Stimulated activated CD4-positive, alpha-beta T cell treated with anti-CD3 and anti-CD28 coated beads, Interleukin-4, amount 100 ng/mL, for 4 hours (primary cell): ENCODE measurements at places on chromosomes 12 and 14.

GRCh38 chr14:70094631-70095030 lies 94.1 kb downstream of the SLC8A3 start:
- DNase-seq: no peak

DNA sequence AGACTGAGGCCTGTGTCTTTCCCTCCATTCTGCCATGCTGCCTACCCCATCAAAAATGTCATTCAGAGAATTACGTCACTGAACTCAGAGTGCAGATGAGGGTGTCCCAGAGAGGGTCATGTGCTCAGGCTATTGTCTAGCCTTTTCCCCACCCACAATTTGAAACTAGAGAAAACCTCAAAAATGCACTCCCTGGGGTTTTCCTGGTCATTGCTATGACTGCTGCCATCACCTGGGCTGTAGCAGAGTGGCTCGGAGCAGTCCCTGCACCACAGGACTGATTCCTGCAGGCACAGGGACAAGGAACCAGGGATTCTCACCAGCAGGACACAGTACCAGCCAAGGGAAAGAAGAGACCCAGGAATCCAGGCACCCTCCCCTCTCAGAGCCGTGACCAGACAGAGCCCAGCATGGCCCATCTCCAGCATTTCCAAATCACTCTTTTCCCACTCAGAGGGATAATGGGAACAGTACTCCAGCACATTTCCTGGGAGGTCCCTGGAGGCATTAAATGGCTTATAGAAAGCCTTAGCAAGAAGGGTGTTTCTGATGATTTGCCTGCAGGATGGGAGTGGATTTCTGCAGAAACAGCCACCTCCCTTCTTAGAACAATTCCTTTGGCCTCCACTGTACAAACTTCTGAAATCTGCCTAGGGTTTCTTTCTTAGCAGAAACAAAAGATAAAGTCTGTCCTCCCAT lies 45.9 kb downstream of the VWF start:
- DNase-seq: no peak

DNA sequence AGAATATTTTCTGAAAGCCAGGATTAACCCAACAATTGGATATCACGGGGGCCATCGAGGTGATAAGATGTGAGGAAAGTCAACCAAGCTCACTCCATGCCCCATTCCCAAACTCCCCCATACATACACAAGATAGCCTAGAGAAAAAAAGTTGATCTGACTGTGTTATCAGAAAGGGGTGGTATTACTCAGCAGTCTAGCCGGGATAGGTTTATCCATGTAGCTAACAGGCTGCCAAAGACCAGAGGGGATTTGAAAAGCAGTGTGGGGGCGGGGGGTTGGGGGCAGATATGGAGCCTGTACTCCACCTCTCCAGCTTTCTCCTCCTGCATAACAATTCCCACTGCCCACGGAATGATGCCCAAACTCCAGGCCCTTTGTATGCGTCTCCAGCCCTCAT lies 13.2 kb upstream of the MAP1LC3B2 start:
- no peak for DNase-seq

DNA sequence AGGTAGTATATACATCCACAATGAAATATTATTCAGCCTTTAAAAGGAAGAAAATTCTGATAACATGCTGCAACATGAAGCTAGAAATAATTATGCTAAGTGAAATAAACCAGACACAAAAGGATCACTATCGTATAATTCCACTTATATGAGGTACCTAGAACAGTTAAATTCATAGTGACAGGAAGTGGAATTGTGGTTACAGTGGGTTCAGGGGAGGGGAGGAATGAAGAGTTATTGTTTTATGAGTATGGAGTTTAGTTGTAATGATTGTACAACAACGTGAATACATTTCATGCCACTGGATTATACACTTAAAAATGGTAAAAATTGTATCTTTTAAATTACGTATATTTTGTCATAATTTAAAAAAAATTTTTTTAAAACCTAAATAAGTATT lies 21.0 kb downstream of the EEA1 start:
- no peak for DNase-seq

GRCh38 chr12:24709216-24709615 lies 239.7 kb downstream of the BCAT1 start:
- no peak for DNase-seq

GRCh38 chr12:31922341-31923062 lies 36.7 kb upstream of the RESF1 start:
- DNase-seq: no peak

DNA sequence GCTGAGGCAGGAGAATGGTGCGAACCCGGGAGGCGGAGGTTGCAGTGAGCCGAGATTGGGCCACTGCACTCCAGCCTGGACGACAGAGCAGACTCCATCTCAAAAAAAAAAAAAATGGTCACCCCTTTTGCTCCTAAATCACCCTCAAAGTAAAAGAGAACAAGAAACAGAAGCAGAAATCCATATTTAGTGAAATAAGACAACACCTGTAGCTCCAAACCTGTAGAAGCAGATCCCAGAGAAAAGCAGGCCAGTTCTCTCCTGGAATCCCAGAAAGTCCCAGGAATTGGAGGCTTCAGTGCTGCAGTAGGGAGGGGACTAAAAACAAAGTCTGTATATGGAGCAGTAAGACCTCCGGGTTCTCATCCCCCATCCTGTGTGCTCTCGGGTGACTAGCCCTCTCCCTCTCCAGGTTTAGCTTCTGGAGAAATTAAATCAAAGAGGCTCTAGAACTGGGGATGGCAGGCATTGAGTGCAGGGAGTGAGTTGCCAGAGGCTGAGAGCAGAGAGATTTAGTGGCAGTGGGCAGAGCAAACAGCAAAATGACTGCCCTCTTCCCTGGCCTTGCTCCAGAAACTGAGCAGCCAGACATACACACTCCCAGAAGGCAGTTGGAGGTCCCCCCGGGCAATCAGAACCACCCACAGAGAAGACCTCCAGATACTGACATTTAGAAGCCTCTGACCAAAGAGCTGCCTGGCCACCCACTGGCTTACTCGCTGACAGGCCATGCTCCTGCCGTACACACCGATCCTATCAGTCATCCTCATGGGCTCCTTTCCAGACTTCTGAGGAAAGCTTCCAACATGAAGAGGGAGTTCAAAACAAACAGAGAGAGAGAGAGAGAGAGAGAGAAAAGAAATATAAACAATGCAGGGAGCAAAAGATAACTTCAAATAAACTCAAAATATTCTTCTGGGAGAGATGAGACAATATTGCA lies 6.3 kb upstream of the MLXIP start:
- no peak for DNase-seq

GRCh38 chr14:74921987-74922751 lies 891 bp downstream of the RPS6KL1 start:
- no peak for DNase-seq

GRCh38 chr14:69153152-69153872 lies 393 bp upstream of the DCAF5 start:
- peak; percentile 92 for DNase-seq

GRCh38 chr14:89276424-89276975 lies 140.5 kb downstream of the FOXN3 start:
- DNase-seq: peak; percentile 20

GRCh38 chr12:46100551-46101484 lies 110.4 kb upstream of the SCAF11 start:
- DNase-seq: no peak

- no peak for DNase-seq
These were observed 113.2 kb downstream of the ERC1 start for GRCh38 chr12:1104088-1104800.

GRCh38 chr12:70876952-70877351 lies 43.6 kb downstream of the PTPRR start:
- no peak for DNase-seq

DNA sequence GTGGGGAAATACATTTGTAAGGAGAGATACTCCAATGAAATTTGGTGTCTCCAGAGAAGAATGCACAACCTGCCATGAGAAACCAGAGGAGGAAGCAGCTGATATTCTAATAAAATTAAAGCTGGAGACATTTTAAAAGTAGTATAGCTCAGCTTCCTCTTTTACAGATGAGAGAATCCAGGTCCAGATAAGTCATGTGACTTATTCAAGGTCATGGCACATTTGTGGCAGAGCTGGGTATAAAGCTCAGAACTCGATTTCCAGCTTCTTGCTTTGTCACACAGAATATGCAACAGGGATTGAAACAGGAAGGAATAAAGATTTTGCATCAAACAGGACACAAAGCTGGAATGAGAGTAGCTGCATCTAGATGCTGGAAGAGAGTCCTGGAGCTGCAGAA lies 174.8 kb downstream of the EMP1 start:
- DNase-seq: no peak

DNA sequence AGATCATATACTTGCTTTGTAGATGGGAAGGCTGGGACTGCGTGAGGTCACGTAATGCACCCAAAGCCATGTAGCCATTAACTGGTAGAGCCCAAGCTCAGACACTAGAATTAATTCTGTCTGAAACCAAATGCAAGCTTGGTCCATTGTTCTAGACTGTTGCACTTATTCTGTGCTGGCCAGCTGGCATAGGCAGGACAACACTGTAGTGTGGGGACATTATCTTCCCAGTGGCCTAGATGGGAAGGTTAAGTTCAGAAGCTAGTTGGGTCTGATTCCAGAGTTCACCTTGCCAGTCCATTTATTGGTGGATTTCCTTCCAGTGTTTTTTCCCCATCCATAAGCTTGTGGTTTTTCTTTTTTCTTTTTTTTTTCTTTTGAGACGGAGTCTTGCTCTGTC lies 39.1 kb downstream of the KLC1 start:
- no peak for DNase-seq

GRCh38 chr14:77306851-77307496 lies 13.7 kb downstream of the POMT2 start:
- no peak for DNase-seq

GRCh38 chr12:62128175-62128975 lies 131.8 kb upstream of the USP15 start:
- no peak for DNase-seq

- no peak for DNase-seq
These were observed 23.1 kb downstream of the PPTC7 start for GRCh38 chr12:110560048-110560447.

DNA sequence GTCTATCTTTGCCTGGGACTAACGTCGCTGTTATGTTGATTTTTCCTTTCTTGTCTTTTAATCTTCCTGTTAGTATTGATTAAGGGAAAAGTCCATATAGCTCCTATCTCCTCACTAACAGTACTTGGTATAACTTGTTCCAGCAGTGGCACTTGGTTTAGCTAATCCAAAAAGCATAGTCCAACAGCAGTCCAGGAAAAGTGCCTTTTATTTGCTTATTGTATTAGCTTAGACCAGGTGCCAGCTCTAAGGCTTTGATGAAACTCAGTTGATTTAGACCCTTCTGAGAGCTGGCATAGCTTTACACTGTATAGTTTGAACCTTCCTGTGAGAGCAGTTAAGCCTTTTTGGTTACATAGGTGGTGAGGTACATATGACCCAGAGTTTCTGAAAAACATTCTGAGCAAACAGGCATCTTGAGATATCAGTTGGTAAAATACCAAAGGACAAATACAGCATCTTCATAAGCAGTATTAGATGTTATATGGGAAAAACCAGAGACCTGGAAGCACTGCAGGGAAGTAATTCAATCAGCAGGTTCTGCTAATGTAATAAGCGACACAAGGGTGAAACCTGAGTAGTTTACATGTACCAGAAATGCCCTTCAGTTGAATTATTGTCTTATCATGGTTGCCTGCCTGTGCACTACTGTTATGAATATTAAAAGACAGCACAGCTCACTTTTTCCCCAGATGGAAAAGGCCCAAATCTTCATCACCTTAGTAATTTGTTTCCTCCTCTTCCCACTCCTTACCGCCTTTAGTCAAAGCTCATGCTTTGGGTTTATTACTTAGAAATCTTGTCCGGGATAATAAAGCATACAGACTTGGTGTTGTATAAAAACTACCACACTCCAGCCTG lies 13.0 kb downstream of the PELI2 start:
- DNase-seq: no peak

DNA sequence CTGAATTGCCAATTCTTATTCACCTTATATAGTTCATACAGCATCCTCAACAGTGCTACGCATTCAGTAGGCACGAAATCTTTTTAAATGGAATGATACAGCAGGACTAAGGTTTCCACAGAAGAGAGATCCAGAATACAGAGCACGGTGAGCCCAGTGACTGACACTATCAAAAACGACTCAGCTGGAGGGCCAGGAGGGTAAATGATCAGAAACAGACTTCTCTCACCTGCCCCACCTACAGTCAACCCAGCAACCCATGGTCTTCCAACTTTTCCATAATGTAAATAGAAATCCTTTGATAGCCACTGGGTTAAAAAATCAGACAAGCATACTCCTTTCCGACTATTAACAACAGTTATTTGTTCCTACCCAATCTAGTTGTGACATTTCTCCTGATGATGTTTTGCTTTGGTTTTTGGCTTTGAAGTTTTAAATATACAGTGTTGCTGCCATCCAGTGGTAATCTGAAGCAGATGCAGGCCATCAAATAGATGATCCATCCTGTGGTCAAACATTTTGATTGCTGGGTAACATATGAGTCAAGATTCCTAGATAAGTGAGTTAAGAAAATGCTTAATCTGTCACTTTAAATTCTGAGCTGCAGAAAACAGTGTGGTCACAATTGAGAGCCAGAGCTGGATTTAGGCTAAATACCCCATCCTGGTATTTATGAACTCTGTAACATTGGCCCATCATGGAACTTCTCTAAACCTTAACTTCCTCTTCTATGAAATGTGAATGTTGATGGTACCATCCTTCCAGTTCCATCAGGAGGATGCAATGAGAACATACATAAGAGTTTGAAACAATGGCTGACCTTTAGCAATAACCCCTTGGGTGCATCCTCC lies 42.0 kb downstream of the GPHB5 start:
- no peak for DNase-seq

DNA sequence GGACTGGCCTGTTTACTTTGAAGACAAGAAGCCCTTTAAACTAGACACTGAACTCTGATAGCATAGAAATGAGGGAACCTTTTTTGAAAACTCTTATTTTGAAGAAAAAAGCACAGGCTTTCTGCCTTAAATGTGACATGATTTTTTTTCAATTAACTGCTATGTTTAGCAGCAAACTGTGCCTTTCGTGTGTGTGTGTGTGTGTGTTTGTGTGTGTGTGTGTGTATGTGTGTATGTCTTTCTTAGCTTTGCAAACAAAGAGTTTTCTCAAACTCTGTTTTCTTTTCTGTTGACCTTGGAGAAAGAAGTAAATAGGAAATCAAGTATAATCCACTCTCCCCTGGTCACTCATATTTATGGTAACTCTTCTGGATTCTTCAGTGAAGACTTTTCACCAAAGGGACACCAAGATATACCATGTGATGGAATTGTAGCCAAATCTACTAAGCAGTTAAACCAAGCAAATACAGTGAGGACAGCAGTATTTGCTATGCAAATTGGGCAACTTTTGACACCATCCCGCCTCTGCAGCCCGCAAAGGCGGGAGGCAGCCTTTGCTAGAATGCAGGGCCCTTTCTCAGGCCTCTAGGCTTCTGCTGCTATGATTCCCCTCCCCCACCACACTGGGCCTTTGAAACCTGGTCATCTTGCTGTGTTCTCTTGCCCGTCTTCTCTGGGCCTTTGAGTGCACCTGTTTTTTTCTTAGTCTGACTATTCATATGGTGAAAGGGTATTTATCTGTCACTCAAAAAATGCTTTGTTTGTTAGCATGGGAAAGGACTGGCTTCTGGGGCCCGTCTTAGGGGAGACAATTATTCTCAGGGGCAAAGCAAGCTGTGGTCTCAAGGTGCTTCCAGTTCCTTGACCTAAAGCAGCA lies 107.9 kb downstream of the MYRFL start:
- DNase-seq: no peak
